Sigmoid colon (tissue), 7 donors: ENCODE measurements at places on chromosomes 4 and X. TPM values are rescaled to one million over a fixed set of nuclear protein-coding genes. Genes with fewer than 3 reads are reported as not detected.
A peak's percentile ranks its signal among the peaks of the same experiment; 100 is the strongest.

GRCh38 chr4:6200922-6201362 is 593 bp upstream of the JAKMIP1 start:
- no peaks in the 10 kb centered on the region for H3K36me3 ChIP-seq
- peaks cover 10% of the 10 kb centered on the region for H3K27me3 ChIP-seq
- DNase-seq = peak; percentile 20
- no peak overlapping the region for H3K27ac ChIP-seq
- H3K4me1 ChIP-seq = peaks cover 19% of the 10 kb centered on the region

GRCh38 chrX:116204932-116205331 is 34.4 kb downstream of the AGTR2 start:
- DNase-seq = no peak
- H3K27ac ChIP-seq = no peak overlapping the region
- H3K36me3 ChIP-seq = no peaks in the 10 kb centered on the region
- H3K4me1 ChIP-seq = no peaks in the 10 kb centered on the region
- H3K4me3 ChIP-seq = no peak overlapping the region

- no peak overlapping the region for H3K4me3 ChIP-seq
- H3K36me3 ChIP-seq = no peaks in the 10 kb centered on the region
- no peak overlapping the region for H3K27ac ChIP-seq
- no peak for DNase-seq
- H3K4me1 ChIP-seq = no peaks in the 10 kb centered on the region
Measured at GRCh38 chrX:73400136-73400748, 46.6 kb upstream of the CDX4 start.

GRCh38 chr4:145298885-145299284 is 118.5 kb upstream of the OTUD4 start:
- H3K27ac ChIP-seq = no peak overlapping the region
- H3K4me3 ChIP-seq = no peak overlapping the region
- H3K27me3 ChIP-seq = no peaks in the 10 kb centered on the region
- H3K4me1 ChIP-seq = no peaks in the 10 kb centered on the region
- no peaks in the 10 kb centered on the region for H3K36me3 ChIP-seq

DNA sequence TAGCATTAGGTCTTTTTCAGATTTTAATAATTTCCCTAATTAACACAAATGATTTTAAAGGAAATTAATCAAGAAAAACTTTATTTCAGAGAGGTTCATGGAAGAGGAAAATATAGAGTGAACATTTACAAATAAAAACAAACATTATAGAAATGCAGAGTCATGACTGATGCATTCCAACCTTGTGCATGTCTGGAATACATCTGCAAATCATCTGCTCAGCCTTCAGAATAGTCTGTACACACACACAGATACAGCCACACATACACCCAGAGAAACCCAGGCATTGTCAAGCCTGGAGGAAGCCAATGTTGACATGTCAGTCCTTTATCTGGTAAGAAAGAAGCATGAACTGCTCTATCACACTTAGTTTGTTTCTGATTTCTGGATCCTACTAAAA is 61.3 kb upstream of the NFKB1 start:
- no peaks in the 10 kb centered on the region for H3K27me3 ChIP-seq
- no peak overlapping the region for H3K4me3 ChIP-seq
- no peaks in the 10 kb centered on the region for H3K36me3 ChIP-seq
- peaks cover 19% of the 10 kb centered on the region for H3K4me1 ChIP-seq
- H3K27ac ChIP-seq = peak overlapping the region; percentile 44

- H3K27me3 ChIP-seq = no peaks in the 10 kb centered on the region
- H3K27ac ChIP-seq = no peak overlapping the region
- DNase-seq = no peak
- H3K4me1 ChIP-seq = no peaks in the 10 kb centered on the region
- H3K36me3 ChIP-seq = no peaks in the 10 kb centered on the region
Measured at GRCh38 chrX:33970028-33970967, 161.8 kb downstream of the FAM47A start.

DNA sequence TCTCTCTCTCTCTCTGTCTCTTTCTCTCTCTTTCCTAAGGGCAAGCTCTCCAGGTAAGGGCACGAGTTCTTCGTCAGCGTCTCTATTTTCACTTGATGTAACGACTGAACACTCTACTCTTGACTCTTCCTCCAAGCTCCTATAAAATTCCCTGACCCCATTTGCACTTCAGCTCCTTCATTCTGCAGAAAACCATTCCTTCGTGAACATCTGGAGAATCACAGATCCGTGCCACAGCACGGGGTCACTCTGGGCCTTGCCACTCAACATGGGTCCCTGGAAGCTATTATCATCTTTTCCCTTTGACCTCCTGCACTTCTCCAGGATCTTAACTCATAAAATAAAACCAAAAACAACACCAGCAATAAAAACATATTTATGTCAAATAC is 112.0 kb upstream of the LNX1 start:
- peak overlapping the region; percentile 50 for H3K27ac ChIP-seq
- H3K4me1 ChIP-seq = peaks cover 18% of the 10 kb centered on the region
- no peaks in the 10 kb centered on the region for H3K36me3 ChIP-seq
- H3K27me3 ChIP-seq = no peaks in the 10 kb centered on the region

GRCh38 chr4:79949178-79949577 is 123.9 kb downstream of the ANTXR2 start:
- H3K4me1 ChIP-seq = no peaks in the 10 kb centered on the region
- no peak for DNase-seq
- H3K36me3 ChIP-seq = no peaks in the 10 kb centered on the region
- H3K27me3 ChIP-seq = no peaks in the 10 kb centered on the region

ENPEP gene
- 2.2 TPM for total RNA-seq

PPEF2 gene
- total RNA-seq = 0.33 TPM

RGN gene
- 6.1 TPM for total RNA-seq

SPANXN5 gene
- not detected for total RNA-seq

PDE5A gene
- 209 TPM for total RNA-seq
